ENCODE measurements at places on chromosomes 1 and 21.
A peak's percentile ranks its signal among the peaks of the same experiment; 100 is the strongest.

DNA sequence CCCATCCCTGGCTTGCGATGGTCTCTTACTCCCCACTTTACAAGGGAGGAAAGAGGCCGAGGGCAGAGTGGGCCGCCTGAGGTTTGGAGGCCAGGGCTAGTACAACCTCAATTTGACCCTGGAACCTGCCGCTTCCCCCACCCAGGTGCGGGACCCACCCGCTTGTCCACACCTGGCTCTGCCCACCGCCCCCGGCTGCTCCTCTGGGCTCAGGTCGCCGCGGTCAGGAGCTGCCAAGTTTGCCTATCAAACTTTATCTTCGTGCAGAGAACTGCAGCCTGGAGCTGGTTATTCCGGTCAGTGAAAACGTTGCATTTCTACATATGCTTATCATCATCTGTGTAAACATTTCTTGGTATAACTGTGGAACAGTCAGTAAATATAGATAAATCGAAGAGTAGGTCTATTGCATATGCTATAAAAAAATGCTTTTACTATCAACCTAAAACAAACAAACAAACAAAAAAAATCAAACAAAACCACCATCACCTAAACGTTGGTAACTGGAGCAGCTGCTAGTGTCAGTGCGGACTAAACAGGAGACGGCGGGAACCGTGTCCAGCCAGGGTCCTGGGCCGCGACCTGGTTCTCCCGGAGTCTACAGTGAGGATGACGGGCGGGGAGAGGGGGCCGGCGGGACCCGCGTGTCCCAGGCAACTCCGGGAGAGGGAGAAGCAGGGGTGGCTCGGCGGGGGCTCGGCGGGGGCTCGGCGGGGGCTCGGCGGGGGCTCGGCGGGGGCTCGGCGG lies 906 bp upstream of the ADARB1 start:
- peak; percentile 88 for DNase-seq

DNA sequence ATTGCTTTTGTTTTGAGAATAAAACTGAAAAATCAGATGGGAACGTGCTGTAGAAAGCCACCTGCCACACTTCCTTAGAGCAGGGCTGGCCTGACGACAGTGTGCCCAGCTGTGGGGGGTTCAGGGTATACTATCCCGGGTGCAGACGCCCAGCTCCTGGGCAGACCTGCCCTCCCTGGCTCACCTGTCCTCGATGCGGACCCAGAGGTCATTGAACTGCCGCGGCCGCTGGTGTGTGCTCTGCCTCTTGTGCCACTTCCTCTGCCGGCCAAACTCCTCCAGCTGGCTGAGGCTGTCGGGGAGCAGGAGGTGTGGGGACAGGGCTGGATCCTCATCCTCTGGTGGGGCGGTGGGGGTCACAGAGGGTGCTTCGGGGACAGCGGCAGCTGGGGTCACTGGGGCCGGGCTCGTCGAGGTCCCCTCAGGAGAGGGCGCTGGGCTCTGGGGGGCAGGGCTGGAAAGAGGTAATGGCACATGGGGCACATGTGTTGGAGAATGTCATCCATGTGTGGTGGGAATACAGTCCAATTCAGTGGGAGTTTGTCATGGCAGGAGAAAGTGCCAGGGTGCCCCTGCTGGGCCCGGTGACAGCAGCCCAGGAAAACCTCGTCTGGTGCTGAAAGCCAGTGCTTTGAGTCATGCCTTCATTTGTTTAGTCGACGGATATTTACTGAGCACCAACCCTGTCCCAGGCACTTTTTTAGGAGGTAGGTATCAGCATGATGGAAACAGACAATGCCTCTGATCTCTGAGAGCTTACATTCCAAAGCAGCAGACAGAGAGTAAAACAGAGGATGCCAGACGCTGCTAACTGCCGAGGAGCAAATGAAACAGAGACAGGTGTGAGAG lies 222.0 kb downstream of the TRABD2B start:
- peak; percentile 82 for DNase-seq

DNA sequence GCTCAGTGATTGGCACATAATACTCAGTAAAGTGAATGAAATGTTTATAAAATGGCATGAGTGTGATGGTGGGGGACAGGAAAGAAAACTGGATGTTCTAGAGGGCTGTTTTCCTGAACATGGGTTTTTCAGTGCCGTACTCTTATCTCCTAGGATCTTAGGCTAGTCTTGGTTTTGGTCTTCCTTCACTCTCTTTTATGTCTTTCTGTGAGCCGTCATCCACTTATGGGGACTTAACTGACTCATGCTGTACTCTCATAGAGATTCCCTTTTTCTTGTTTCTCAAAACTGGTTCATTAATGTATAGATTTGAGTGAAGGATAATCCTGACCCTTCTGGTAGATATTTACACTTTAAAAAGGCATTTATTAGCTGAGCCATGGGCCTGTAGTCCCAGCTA lies 16.6 kb downstream of the AGO3 start:
- DNase-seq, result no peak

DNA sequence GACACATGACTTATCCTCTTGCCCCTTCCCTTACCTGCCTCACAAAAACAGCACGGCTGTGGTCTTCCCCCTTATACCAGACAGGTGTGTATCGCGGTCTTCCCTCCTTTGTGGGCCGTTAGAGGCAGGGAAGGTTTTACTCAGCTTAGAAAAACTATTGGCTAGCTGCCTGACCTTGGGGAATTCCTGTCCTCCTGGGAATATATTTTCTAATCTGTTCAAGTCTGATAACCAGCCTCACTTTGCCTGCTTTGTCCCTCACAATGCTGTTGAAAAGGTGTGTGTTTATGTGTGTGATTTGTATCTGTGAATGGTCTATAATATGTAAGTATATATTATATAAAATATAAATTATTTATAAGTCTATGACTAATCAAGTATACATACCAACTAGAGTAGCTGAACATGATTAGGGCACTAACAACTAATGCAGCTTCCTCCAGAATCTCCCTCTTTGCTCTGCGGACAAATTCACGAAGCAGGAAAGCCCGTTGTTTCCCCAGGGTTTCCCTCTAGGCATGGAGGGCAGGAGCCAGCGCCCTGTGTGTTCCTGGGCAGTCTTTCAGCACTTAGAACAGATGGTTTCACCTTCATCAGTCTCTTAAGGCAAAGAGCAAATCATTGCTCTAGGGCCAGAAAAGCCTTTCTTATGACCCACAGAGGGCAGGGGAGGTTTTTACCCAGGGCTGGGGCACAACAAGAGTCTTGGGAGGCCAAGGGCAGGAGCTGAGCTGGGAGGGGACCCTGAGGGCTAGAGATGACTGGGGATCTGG lies 25.6 kb downstream of the SLC26A9 start:
- DNase-seq, result peak; percentile 58

DNA sequence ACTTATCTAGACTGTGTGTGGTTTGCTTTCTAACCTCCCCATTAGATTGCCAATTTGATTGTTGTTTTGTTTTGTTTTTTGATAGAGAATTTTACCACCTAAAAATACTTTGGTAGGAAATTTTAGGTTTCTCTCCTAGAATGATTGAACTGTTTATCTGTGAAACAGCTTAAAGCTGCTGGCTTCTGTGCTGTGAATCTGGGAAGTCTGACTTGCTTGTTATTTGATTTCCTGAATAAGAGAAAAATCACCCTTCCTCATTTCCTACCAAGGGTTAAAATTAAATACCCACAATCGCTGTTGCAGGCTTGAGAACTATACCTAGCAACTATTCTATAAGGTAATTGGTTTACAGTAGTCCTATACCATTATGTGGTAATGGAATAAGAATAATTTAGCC lies 198.9 kb upstream of the CACYBP start:
- no peak for DNase-seq

- no peak for DNase-seq
Measured at GRCh38 chr1:64242895-64243756, 39.7 kb downstream of the UBE2U start.

- no peak for DNase-seq
Measured at GRCh38 chr1:80666073-80666472, 1134.7 kb upstream of the ADGRL2 start.

GRCh38 chr1:55381983-55382382 lies 166.8 kb upstream of the USP24 start:
- DNase-seq, result no peak

- DNase-seq, result no peak
Measured at GRCh38 chr21:31429506-31429905, 85.4 kb upstream of the TIAM1 start.

GRCh38 chr1:43883321-43883720 lies 50.3 kb upstream of the ARTN start:
- no peak for DNase-seq

DNA sequence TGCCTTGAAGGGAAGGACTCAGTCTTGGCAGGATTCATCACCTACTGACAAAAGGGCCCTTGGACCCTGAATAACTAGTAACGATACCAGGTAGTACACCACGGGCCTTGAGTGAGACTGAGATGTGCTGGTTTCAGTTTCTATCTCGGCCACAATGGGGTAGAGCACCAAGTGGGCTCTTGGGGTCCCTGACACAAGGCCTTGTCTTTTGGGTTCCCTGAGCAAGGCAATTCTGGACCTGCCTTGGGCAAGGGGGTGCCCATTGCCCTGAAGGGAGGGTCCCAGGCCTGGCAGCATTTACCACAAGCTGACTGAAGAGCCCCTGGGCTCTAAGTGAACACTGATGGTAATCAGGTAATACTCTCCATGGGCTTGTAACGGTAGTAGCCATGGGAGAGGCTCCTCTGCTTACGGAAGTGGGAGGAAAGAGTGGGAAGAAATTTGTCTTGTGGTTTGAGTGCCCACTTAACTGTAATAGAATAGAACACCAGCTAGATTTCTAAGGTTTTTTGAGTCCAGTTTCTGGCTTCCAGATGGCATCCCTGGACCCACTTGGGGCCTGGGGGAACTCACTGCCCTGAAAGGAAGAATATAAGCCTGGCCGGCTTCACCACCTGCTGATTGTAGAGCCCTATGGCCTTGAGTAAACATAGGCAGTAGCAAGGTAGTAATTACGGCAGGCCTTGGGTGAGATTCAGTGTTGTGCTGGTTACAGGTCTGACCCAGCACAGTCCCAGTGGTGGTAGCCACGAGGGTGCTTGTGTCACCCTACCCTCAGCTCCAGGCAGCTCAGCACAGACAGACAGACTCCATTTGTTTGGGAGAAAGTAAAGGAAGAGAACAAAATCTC lies 58.5 kb downstream of the WDR4 start:
- no peak for DNase-seq

DNA sequence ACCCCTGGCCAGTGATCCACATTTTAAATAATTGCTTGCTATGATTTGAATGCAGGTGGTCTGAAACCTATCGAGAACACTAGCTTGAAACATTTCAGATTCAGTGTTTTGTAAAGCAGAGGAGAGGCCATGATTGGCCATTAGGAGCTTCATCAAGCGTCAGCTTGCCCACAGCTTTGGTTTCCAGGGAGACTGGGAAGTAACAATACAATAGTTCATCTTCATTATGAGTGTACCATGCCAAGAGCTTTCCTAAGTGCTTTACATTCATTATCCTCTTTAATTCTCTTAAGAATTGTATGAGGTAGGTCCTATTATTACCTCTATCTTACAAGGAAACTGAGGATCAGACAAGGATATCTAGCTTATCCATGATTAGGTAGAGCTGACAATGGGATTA lies 27.7 kb upstream of the ATP5PO start:
- DNase-seq, result no peak

- peak; percentile 75 for DNase-seq
Measured at GRCh38 chr21:38438462-38438893, 59.8 kb downstream of the ERG start.

GRCh38 chr1:167933788-167934187 lies 2.7 kb upstream of the DCAF6 start:
- no peak for DNase-seq

DNA sequence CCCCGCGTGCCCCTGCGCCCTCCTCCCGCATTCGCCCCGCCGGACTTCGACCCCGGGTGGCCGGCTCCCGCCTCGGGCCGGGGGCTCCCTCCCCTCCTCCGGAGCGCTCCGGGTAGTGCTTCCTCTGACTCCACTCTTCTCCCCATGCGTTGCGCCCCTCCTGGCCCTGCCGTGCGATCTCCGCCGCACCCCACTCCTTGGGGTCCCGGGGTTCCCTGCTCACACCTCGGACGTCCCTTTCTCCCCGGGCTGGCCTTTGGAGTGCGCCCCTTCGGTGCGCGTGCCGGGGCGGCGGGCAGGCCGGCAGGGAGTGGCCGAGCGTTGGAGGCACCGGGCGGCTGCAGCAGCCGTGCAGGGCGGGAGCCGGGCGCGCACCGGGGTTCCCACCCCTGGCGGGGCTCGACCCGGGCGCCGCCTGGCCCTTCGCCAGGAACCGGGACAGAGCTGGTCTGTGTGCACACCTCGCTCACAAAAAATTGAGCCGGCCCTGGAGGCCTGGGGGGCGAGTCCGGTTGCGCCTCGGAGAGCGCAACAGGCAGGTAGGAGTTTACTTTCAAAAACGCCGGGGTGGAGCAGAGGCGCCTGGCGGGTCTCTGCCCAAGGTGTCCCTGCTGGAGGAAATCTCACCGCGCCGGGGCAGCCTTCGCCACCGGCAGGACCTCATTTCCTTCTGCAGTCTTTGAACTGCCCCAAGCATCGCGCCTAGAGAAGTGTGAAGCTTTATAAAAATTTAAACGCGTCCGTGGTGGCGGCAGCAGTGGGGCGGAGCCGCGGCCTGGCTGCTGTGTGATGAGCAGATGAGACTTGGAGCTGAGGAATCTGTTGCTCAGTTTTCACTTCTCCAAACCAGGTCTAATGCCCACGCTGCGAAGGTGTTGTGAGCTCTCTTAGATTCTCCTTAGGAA lies 650 bp downstream of the VANGL1 start:
- DNase-seq, result peak; percentile 91

GRCh38 chr1:63888984-63889383 lies 115.2 kb downstream of the ROR1 start:
- DNase-seq, result no peak

DNA sequence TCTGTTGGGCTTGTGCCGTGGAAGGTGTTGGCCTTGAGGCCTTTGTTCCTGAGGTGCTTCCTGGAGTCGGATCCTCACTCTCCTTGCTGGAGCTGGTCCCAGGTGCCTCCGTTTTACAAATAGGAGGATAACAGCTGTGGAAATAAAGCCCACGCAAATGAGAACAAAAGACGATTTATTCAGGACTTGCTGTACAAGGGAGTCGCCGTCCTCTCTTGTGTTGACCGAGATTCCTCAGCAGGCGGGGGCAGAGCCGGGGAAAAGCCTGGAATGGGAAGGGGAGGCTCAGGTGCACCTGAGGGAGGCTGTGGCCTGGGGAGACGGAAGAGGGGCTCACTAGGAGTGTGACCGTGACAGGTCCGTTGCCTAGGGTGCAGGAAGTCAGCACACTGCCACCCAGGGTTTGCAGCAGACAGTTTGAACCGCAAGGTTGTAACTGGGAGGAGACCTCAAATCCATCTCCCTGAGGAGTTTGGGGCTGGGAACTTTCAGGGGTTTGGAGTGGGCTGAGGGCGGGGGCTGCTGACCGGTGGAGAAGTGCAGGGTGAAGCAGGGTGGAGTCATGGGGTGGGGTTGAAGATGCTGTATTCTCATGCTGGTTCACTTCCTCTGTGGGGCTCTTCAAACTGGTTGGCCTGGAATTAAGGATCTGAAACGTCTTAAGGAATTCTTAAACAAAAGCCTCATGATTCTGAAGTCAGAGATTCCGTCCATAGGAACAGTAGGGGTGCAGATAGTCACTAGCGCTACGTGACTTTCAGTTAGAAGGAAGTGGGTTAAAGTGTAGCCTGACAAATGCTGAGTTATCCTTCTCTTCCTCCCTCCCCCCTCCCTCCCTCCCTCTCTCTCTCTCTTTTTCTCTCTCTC lies 2.6 kb upstream of the CSTB start:
- DNase-seq, result no peak
